Tongue (tissue), 3 donors: ENCODE measurements at places on chromosomes 11 and 22. TPM values are rescaled to one million over a fixed set of nuclear protein-coding genes. Genes with fewer than 3 reads are reported as not detected.

Gene NXPE1
- not detected for total RNA-seq

Gene TRPM5
- total RNA-seq: 0.41 TPM

Gene SPTBN2
- total RNA-seq: 20.9 TPM

Gene KCTD14
- 2.9 TPM for total RNA-seq

Gene ACTN3
- 91.4 TPM for total RNA-seq

Gene FGF4
- not detected for total RNA-seq

Gene UPK3A
- total RNA-seq: not detected

Gene MS4A4A
- total RNA-seq: 2.9 TPM

Gene CRYBA4
- not detected for total RNA-seq

Gene SLC25A45
- 4.8 TPM for total RNA-seq
